Glomerular endothelial cell (primary cell): ENCODE measurements at places on chromosomes 2 and 18.

DNA sequence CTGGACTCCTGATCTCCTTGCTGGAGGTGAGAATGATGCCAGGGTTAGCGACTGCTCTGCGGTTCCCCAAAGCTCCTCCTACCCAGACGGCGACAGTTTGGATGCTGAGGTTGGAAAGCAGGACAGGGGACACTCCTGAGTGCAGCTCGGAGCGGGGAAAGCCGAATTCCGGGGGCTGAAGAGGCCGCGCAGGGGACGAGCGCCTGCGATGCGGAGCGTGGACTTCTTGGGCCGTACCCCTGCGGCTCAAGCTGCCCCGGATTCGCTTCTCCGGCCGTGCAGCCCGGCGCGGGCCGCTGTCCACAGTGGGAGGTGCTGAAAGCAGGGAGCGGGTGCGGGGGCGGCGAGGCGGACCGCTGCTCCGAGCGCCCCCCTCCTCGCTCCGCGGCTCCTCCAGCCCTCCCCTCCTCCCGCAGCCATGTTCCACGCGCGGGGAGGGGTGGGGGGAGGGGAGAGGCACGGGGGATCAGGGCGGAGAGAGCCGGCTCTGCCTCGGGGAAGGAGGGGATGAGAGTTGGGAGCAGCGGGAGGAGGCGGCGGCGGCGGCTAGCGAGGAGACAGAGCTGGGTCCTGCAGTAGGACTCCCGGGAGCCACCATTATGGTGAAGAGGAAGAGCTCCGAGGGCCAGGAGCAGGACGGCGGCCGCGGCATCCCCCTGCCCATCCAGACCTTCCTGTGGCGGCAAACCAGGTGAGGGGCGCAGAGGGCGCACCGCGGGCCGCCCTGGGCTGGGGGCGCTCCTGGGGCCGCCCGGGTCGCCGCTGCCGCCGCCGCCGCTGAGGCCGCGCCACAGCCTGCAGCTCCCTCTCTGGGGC is at the start of gene UNC80:
Gene UNC80, plus strand, starts transcription at position 359 of the 816 bp plus-strand sequence. Its CDS starts 241 bp downstream, at position 600.
- DNase-seq = no peak

- no peak for DNase-seq
Observed at GRCh38 chr2:230269715-230270114, 44.2 kb downstream of the SP140 start.

DNA sequence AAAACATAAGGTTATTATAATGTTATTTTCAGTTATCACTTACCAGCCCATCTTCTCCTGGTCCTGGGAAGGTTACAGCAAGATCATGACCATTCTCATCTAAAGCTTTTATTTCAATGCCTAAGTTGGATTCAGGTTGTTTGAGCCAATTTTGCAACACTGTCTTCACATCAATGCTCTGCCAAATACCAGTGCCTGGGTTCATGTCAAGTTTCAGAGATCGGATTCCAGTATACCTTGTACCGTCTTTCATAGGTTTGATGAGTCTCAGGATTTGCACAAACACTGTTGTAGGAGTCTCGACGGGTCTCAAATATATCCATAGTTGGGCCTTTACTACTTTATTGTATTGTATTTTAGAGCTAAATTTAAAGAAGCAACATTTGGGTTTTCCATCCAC is 2.5 kb downstream of the MSTN start:
- no peak for DNase-seq

DNA sequence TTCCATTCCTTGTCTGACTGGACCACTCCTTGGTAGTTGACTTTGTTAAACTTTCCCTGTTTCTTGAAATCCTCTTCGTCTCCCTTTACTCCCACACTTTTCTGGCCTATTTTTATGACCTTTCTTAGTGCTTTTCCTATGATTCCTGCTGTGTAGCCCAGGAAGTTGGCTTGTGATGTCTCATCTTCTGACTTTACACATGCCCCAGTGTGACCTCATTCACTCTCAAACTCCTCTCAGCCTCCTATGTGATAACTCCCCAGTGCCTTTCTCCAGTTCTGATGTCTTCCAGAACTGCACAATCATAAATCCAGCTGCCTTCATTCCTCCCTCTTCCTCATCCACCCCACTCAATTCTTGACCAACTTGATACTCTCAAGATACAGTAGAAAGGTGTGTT is 407.6 kb downstream of the TGIF1 start:
- no peak for DNase-seq

DNA sequence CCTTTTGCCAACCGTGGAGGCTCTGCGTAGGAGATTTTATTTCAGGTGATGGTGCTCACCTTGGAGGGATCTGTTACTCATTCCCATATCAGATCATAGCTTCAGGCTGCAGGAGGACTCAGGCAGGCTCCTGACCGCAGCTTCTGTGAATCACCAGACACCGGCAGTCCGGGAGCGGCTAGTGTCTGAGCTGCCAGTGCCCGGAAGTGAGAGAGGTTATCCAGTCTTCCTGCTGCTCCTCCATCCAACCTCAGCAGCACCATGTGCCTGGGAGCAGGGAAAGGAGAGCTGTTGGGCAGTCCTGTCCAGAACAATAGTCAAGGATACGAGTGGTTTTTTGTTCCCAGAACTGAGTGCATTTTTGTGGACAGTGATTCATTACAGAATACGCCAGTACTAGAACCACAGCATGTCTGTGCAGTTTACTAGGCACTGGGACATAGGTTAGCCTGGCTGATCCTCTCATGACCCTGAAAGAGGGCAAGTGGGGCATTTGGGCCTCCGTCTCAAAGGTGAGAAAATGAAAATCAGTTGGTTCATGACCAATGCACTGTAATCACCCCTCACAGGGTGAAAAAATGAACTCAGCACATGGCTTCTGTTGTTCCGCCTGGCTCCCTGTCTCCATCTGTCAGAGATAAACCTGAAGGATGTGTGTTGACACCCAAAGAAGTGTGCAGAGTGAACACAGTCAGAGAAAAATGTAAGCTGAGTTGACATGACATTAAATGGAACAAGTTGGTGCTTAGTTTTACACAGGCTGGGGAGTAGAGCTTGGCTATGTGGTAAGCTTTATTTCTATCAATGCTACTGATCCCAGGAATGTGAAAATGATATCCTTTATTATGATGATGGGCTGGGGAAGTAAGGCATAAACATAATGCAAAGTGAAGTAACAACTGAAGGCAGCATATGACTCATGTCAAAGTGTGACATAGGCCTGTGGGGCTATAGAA is 12.2 kb downstream of the FHOD3 start:
- no peak for DNase-seq

DNA sequence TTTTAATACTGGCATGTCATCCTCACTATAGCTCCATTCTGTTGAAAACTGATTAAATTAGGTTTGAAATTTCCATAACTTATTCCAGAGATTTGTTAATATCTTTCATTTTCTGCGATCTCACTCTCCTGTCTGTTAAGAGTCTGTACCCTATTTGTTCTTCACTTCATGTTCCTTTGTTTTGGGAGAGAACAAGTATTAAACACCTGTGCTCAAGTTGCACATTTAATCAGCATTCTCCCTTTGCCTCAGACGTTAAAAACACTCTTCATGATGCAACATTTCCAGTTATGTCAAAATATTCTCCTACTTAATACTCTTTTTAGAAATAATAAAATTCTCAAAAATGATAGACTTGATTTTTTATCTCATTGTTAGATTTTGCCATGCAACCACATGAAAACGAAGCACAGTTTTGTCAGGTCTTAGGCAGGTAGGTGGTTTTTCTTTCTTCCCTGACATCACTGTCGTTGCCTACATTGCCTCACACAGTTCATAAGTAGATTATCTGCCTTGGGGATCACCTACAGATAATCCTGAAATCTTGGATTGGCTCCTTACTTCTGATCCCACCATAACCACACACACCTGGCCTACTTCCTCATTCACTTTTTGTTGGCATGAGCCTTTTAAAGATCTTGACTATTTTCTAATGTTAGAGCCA is 109.9 kb downstream of the GAREM1 start:
- DNase-seq = no peak

DNA sequence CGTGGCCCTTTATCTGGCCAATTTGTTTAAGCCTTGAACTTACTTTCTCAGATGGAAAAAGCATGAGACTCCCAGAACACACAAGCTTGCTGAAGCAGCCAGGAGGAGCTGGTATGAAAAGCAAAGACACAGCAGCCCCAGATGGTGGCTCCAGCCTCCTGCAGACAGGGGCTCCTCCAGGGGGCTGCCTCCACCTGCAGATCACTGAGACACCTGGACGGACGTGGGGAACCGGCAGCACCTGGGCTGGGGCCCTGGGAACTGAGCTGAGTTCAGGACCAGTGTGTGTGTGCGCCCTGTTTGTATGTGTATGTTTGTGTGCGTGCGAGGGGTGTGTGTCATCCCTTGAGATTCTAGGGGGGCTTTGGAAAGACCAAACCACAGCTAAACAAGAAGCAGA is 8.6 kb downstream of the CYS1 start:
- DNase-seq = no peak

DNA sequence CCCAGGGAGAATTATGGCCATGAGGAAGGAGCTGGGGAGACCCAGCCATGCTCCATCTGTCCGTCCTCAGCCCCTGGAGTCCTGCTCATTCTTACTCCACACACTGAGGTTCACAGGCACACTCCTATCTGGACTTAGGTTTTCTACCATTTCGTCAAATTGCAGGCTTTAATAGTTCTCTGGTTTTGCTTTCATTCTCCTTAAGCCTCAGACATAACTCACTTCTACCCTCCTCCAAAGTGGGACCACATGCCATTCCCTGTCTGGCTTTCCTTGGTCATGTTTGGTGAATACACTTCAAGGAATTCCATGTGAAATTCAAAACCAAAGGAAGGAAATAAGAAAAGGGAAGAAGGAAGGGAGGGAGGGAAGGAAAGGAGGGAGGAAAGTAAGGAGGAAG is 115.7 kb downstream of the CMPK2 start:
- DNase-seq = no peak

- no peak for DNase-seq
Observed at GRCh38 chr18:8795586-8796325, 90.4 kb downstream of the MTCL1 start.

GRCh38 chr2:165825041-165825440 is 31.0 kb upstream of the GALNT3 start:
- no peak for DNase-seq

- DNase-seq = no peak
Observed at GRCh38 chr2:235051436-235052260, 99.8 kb downstream of the SH3BP4 start.

DNA sequence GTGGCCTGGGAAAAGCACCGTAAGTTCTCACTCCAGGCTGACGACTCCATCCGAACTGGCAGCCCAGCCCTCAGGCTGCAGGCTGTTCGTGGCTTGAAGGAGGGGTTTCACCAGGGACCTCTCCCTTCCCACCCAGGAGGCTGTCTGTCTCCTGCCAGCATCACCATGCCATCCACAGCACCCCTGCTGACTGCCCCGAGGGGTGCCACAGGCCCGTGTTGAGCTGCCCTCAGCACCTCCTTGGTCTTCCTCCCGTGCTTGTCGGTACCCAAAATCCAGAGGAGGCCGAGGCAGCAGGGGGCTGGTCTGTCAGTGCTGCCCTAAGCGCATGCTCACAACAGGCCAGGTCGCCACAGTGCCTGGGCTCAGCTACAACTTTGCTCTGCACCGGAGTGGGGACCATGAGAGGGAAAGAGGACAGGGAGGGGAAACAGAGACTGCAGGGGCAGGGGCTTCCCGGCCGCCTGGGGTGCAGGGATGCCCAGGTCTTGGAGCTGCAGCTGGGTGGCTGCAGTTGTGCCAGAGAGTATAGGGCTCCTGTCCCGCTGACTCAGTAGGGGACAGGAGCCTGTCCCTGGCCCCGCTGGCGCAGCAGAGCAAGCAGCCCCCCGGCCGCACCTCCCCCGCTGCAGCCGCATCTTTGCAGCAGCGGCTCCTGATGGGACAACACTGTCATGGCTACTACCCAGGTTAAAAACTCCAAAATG is 963.7 kb upstream of the CRIM1 start:
- no peak for DNase-seq

DNA sequence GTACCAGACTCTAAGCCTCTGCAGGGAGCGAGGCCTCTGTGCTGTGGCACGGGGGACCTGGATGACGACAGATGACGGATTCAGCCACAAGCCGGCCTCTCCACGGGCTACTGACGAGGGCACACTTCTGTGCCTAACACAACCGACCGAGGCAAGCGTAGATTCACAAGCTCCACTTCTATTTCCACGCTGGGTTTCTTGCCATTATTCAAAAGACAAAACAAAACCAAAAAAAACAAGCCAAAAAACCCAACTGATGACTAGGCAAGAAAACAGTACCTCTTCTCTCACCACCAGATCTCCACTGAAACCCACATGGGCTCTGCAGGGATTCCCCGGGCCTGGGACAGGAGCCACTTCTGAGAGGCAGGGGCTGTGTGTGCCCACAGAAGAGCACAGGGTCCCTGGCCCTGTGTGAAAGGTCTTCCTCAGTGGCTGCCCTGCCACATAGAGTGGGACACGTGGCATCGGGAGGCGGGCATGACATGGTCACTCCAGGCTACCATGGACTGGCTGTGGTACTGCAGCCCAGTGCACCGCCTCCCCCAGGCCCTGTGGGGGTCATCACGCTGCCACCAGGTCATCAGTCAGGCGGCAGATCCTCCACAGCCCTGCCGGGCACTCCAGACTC is 254.7 kb downstream of the HDAC4 start:
- no peak for DNase-seq

DNA sequence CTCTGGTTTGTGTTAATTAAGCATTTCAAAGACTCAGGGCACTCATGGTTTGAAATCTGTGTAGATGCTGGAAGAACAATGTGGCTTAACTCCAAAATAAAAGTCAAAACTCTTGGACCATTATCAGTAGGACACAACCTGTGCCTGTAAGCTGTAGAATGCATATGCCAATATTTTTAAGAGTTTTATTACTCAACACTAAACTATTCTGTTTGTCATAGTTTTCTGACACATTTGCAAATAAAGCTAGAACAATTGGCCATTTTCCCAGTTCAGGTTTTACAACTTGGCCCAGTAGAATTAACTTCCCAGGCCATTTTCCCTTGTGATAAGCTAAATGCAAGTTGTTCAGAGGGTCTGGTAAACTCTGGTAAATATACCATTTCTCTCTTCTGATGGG is 713.1 kb downstream of the CBLN2 start:
- DNase-seq = no peak

- DNase-seq = no peak
Observed at GRCh38 chr18:26293982-26294381, 67.7 kb downstream of the TAF4B start.

DNA sequence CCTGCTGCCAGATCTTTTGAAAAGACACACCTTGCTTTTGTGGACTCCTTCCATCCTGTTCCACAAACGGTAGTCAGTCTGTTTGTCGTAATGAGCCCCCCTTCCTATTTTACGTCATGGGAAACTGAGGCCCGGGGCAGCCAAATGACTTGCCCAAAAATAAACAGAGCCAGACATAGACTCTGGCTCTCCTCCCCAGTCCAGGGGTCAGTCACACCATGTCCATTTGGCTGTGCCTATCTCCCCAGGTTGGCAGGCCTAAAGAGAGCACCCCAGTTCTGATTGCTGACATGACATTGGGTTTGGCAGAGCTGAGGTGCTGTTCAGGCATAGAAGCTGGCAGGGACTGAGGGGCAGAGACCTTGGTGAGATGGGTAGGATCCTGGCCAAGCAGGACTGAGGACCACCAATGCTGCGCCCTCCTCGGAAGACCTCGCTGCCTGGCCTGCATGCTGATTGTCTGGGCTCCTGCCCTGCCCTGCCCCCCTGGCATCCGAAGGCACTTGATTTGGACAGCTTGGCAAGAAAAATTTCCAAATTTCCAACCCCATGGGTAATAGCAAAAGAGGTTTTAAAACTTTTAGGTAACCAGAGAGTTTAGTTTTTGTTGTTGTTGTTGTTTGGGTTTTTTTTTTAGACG is 335.4 kb downstream of the DYSF start:
- DNase-seq = no peak

- no peak for DNase-seq
Observed at GRCh38 chr2:66845307-66845706, 410.4 kb downstream of the MEIS1 start.
